ENCODE measurements at places on chromosomes 11 and 22.

GRCh38 chr11:115396533-115396932, 107.7 kb downstream of the CADM1 start:
- DNase-seq: no peak

DNA sequence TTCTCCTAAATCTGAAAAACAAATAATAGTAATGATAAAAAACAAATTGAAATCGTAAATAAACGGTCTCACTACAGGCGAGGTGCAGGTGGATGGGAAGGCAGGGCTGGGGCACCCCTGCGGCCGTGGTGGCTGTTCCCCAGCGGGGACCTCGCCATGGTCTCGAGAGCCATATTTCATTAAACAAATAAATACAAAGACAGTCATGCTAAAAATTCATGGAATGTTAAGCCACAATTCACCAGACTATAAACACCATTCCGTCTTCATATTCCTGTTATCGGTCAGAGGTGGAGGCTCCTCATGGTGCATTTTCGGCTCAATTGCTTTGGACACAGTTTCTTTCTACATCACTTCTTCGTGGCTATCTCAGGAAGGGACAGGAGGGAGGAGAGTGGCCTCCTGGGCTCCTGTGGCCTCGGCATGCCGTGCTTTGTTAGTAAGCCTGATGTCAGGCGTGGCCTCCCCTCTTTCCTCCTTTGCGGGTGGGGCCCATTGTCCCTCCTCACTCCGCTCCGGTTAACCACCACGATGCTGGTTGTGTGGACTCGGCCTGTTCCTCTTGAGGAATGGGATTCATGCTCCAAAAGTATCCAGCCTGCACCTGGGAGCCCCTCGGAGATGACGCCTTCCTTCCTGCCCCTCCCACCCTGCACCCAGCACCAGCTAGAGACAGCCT, 16.1 kb upstream of the BRSK2 start:
- DNase-seq: no peak

- DNase-seq: peak; percentile 84
Measured at GRCh38 chr22:41939981-41940831, 6.7 kb downstream of the CENPM start.

- no peak for DNase-seq
Measured at GRCh38 chr11:16262645-16262955, 93.7 kb downstream of the SOX6 start.

DNA sequence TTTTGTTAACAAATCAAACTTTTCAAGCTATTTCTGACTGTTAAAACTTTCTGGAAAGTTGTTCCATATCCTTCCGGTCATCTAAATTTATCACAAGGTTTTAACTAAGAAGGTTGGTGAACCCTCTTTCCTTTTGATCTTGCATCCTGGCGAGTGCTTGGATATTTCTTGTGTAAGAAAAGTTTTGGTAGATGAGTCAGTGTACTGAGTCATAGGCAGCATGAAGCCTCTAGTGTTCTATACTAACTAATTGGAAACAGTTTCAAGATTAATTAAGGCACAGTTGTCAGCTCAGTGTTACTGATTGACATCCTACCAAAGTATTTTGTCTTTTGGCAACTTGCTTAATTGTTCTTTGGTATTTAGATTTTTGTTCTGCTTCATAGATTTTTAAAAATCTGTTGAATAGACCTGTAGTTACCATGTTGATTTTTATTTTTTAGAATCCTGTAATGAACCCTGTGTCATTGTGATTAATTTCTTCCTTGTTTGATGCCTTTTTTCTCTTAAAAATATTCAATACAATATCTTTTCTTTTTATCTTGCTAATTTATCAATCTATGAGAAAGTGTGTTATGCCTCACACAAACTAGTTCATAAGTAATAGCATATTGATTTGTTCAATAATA, 38.0 kb downstream of the METTL15 start:
- DNase-seq: no peak

- no peak for DNase-seq
Measured at GRCh38 chr22:21069375-21069774, 23.6 kb downstream of the LRRC74B start.

- DNase-seq: no peak
Measured at GRCh38 chr11:74909812-74910211, 39.1 kb downstream of the XRRA1 start.

- peak; percentile 25 for DNase-seq
Measured at GRCh38 chr11:31943056-31943780, 132.1 kb upstream of the PAX6 start.

- DNase-seq: no peak
Measured at GRCh38 chr11:57978686-57979531, 44.8 kb upstream of the OR9Q1 start.

GRCh38 chr22:36439481-36440271, 41.8 kb downstream of the TXN2 start:
- DNase-seq: no peak

DNA sequence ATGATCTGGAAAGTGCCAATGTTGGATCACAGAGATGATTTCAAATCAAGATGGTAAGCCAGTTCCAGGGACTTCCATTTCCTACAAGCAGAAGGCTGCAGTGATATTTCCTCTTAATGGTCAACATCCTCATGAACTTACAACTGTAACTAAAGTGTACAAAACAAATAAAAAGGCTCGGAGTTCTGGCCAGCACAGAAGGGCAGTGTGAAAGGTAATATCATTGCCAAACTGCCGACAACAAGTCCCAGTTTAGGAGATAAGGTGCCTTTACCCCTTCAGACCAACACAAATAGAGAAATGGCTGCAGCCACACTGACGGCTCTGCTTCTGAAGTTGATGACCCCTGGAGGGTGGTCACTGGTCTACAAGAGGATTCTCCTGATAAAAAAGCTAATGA, 91.1 kb downstream of the ETS1 start:
- DNase-seq: no peak

- no peak for DNase-seq
Measured at GRCh38 chr11:40203606-40204005, 1255.8 kb downstream of the LRRC4C start.

DNA sequence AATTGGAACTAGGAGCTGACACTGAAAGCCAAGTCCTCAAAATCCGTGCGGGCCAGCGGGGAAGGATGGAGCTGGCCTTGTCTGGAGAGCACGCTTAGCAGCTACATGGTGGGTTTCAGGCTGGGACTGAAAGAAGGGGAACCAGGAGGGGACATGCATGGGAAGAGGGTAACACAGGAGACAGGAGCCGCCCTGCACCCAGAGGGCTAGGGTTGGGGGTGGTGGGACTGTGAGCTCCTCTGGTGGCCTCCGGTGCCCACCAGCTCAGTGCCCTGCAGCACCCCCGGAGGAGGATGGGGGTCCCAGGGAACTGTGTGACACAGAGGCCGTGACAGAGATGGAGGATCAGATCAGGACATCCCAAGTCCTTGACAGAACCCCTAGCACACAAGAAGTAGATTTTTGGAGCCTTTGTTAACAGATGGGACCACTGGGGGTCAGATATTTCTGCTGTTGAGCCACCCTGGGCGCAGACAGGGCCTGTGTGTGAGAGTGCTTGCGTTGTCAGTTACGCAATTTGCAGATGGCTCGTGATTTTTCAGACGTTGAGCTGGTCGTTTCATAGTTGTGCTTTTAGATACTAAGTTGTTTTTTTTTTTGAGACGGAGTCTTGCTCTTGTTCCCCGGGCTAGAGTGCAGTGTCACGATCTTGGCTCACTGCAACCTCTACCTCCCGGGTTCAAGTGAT, 21.3 kb upstream of the GRAMD4 start:
- no peak for DNase-seq

- no peak for DNase-seq
Measured at GRCh38 chr11:17613428-17613962, 66.4 kb downstream of the OTOG start.

- no peak for DNase-seq
Measured at GRCh38 chr11:65425971-65426838, 3.6 kb downstream of the NEAT1 start.

Data from GM10248 (cell line).